ENCODE measurements at places on chromosomes 13 and 19. TPM values are rescaled to one million over a fixed set of nuclear protein-coding genes. Genes with fewer than 3 reads are reported as not detected.

GRCh38 chr13:107185889-107186288, 618.0 kb upstream of the ARGLU1 start:
- H3K27me3 ChIP-seq: peaks cover 23% of the 10 kb centered on the region
- H3K4me1 ChIP-seq: peaks cover 13% of the 10 kb centered on the region
- DNase-seq: no peak
- no peak overlapping the region for H3K27ac ChIP-seq

CGB2 gene
- total RNA-seq: not detected

GRCh38 chr13:28387740-28388501, 107.0 kb downstream of the FLT1 start:
- H3K36me3 ChIP-seq: peaks cover 12% of the 10 kb centered on the region
- H3K4me1 ChIP-seq: peaks cover 46% of the 10 kb centered on the region
- H3K27ac ChIP-seq: 0 out of 2 replicates have a peak overlapping the region, but pooled peaks have one; percentile 40
- no peak for DNase-seq
- no peaks in the 10 kb centered on the region for H3K27me3 ChIP-seq
- no peak overlapping the region for H3K4me3 ChIP-seq

TGFBR3L gene
- total RNA-seq: 1.7 TPM
